ENCODE measurements at places on chromosomes 5 and 9.
A peak's percentile ranks its signal among the peaks of the same experiment; 100 is the strongest.

DNA sequence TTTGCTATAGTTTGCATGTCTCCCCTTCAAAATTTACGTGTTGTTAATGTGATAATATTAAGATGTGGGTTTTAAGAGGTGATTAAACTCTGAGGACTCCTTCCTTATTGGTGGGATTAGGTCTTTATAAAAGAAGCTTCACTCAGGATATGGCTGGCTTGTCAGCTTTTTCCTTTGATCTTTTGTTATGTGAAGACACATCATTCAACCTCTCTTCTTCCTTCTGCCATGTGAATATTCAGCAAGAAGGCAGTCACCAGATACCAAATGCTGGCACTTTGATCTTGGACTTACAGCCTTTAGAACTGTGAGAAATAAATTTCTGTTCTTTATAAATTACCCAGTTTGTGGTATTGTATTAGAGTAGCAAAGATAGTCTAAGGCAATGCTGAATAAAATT, 855.9 kb upstream of the CDH10 start:
- DNase-seq, result no peak

GRCh38 chr9:134065612-134066419, 2.0 kb downstream of the BRD3 start:
- no peak for DNase-seq

GRCh38 chr9:86336058-86336457, 18.2 kb downstream of the TUT7 start:
- DNase-seq, result no peak

GRCh38 chr9:8724284-8725018, 924.9 kb upstream of the DMAC1 start:
- DNase-seq, result no peak

GRCh38 chr5:135599421-135600151, 20.8 kb upstream of the CXCL14 start:
- DNase-seq, result no peak

DNA sequence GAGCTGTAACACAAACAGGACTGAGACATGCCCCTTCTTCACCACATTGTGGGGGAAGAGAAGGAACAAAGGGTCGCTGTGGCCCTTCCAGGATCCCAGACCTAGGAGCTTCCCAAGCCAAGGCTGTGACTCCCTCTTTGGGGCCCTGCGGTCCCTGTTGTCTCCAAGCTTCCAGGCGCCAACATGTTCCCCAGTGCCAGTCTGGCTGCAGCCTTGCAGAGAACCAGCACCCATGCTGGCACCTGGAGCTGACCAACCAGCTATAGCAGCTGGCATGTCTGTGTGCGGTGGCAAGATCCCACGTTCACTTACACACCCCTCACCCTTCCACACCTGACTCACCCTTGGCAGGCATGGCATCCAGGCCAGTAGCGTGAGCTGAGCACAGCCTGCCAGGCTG, 20.7 kb upstream of the FANCC start:
- no peak for DNase-seq

GRCh38 chr5:73120222-73121118, at the start of gene TMEM171:
TSS of gene TMEM171 (plus strand) at chr5:73120575. CDS start at chr5:73123374, 2,799 bp downstream.
- DNase-seq, result no peak

DNA sequence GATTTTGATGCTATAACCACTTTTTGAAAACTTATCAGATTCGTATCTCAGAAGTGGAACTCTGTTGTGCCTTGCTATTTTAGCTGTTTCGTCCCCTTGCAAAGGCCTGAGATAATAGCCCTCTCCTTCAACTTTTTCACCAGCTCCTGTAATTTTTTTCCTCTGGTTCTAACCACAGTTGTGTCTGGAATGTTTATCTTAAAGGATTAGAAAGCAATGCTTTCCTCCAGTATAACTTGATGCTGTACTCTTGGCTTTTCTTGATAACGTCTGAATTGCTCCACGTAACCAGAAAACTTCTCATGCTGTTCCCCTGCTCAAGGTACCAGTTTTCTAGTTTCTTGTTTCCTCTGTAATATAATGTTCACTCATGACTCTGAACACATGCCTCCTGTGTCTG, 209.4 kb downstream of the DTWD2 start:
- DNase-seq, result no peak

DNA sequence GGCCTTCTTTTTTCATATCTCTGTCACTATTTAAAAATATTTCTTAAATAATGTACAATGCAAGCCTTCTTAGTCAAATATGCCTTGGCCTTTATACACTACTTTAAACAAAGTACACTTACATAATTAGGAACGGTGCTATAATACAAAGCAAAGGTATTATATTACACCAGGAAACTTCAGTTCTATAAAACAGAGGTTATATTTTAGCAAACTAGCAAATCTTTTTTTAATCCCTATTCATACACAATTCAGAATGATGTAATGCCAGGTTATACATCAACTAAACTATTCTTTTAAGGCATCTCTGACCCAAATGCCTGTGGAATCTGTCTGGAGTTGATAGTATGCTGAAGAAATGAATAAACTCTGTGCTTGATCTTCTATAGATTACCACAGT, 10.7 kb upstream of the LURAP1L start:
- no peak for DNase-seq

DNA sequence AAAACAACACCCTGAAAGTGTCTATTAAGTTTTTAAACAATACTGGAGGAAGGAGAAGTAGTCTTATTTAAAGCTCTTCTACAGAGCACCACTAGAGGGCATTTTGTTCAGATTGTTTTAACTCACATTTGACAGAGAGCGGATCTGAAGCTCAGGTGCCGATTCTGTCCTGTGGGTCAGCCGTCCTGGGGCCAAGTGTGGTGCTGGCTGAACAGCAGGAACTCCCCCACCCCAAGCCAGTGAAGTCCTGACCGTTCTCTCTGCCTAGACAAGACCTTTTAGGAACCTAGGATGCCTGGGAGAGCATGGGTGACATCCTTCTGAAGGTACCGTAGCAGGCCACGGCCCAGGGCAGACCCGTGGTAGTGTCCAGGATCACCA, 3.9 kb downstream of the EXOC3 start:
- DNase-seq, result no peak

DNA sequence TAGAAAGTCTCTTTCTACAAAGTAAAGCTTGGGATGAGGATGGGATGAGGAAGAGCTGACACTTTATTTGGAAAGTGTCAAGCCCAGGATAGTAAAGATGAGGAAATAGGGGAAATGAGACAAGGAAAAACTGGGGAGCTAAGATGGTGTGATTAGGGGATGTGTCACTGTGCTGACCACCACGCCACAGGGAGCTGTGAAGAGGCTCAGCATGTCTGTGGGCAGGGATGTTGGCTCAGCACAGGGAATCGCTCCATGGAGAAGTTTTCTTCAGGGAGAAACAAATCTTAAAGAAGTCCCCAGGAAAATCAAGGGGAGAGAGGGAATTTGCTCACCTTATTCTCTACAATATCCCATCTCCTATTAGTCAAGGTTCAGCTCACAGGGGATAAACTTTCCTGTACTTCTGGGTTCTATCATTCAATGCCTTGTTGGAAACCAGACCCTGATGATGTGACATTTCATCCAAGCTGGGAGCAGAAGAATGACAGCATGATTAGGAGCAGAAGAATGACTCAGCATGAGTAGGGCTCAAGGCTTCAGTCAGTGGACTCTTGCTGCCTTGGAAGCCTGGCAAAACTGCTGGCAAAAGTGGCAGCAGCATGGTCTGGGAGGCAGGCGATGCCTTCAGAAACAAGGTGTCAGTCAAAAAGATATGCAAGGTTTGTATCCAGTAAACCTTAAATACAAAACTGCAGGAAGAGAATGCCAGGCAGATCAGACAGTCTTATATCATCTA, 4.9 kb downstream of the HSPB3 start:
- DNase-seq, result no peak

DNA sequence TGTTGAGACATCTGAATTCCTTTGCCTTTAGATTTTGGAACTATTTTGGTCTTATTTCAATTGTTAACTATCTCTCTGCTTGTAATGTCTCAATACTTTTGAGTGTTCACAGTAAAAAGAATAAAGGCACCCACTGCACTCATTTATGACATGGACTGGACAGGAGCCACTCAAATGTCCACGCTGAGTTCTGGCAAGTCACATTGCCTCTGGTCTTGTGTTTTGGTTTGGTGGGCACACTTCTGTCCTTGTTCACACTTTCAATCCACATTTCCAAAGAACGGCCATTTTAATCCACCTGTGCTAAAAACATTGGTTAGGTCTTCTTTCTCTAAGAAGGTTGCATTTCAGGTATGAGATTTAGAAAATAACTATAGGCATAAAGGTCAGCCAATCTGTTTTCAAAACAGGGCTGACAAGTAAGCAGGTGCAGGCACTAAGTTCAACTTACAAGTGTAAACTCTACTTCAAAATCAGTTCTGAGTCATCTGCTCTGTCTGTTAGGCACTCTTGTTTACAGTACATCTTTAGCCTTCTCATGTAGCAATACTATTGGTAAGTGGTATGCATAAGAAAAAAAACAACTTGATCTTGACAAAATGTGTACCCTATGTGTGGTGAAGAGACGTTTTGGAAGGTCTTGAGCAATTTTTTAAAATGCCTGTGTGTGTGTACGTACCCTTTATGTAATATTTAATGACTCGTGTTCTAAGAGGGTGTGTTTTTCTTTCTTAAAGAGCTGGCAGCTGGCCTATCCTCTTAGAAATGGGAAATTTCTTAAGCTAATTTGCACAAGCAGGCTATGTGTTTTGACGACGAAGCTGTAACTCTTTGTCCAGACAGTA, 31.5 kb upstream of the ZFAND5 start:
- DNase-seq, result no peak

DNA sequence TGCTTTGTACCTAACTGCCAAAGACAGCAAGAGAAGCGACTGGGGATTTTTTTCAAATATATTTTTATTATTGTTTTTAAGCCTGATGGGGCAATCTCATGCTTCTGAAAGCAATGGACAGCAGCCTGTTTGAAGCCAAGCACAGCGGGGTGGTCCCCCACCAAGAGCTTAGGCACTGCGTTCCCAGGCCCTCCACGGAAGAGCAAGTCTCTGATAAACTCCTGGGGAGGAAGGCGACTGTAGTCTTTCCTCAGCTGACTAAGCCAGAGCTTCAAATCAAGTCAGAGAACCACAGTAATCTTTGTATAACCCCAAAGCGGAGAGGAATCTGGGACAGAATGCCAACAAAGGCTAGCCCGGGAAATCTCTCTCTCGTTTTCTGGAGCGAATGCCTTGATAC, 54.4 kb downstream of the ARSB start:
- no peak for DNase-seq

DNA sequence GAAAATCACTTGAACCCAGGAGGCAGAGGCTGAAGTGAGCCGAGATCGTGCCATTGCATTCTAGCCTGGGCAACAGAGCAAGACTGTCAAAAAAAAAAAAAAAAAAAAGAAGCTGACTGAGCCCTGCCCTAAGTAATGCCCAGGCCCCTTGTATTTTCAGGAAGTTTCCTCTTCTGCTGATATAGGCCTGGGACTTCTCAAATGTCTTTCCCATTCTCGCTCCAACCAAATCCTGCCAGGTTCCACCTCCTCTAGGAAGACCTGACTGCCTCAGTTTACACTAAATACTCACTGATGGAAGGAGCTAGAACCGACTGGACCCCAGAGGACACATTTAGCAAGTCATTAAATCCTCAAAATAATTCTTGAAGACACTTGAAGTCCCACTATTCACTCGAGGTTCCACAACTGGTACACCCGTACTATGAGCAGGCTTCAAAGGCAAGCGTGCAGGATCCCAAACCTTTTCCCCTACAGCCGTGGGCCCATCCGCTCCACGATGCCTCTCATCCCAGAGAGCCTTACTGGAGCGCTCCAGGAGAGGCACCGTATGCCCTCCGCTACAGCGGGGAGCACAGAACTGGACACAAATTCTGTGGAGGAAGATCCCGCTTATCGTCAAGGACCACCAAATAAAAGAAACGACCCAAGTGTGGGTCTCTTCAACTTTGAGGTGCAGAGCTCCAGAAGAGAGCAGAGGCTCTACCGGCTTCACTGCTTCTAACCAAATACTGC, 676 bp downstream of the NOL6 start:
- peak; percentile 59 for DNase-seq

DNA sequence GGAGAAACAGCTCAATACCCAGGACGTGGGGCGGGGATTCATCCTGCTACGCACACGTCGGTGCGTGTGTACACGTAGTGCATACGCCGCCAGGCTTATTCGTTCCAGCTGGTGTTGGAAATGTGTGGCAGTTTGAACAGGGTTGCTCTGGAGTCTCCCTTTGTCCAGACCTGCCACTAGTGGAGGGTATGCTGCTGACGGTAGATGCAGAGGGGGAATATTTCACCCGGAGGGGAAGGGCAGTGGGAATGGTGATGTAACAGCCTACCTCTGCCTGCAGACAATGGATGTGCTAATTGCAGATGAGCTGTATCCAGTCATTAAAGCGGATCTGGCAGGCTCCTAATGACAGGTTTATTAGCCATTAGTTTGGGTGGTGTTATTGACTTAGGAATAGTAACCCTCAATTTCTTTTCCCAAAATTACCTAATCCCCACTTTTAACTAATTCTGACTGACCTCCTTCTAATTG, 142.7 kb downstream of the PAX5 start:
- DNase-seq, result no peak

DNA sequence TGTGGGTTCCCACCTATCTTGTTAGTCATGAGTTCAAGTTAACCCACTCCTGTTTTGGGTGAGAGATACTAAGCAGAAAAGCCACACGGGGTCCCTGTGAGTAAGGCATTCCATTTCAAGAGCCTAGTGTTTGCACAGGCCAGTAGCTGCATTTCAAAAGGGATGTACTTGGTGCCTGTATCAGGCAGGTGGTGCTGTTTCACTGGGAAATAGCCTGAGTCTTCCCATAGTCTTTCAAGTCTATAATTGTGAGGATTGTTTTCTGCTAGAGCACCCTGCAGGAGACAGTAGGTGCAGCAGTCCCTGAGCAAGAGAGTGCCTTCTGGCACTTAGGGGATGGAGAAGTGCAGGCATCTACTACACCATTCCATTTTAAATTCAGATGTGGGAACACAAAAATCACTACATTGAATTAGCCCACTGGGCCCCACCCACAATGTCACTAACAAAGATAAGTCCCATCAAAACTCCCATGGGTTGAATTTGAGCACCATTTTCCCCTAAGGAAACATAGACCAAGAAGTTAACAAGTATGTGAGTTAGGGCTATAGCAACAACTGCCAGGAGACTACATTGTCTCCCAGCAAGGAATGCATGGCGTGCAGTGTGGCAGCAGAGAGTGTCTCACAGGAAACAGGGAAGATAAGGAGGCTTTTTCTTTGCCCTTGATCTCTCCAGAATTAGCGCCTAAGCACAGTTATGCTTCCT, 263.2 kb downstream of the COX7C start:
- no peak for DNase-seq

GRCh38 chr9:3980771-3981170, 319.1 kb downstream of the GLIS3 start:
- no peak for DNase-seq

DNA sequence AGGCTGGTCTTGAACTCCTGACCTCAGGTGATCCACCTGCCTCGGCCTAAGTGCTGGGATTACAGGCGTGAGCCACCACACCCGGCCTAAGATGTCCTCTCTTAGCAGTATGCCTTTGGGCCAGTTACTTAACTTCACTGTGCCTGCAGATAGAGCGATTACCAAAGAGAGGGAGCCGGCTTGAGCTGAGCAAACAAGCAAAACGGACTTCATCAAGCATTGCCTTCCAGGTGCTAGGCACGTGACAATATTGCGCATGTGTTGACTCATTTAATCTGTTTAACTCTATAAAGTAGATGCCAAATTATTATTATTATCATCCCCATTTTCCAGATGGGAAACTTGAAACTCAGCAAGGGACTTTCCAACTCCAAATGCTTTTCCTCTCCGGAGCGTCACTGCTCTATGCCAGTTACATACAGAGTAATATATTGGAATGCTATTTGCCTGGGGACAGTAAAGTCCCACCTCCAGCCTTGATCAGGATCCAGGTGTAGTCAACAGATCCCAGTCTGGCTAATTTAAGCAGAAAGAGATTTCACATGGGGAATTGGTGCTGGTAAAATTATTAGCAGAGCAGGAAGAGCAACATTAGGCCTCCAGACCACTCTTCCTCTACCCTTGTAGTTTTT, 5.6 kb upstream of the C9orf152 start:
- DNase-seq, result no peak

All from type B pancreatic cell (in vitro differentiated cells).